ENCODE measurements at places on chromosomes 5 and 9. TPM values are rescaled to one million over a fixed set of nuclear protein-coding genes. Genes with fewer than 3 reads are reported as not detected.
A peak's percentile ranks its signal among the peaks of the same experiment; 100 is the strongest.

- DNase-seq: no peak
- H3K4me3 ChIP-seq: peak overlapping the region; percentile 46
Measured at GRCh38 chr9:35811381-35812024, 559 bp downstream of the SPAG8 start.

DNA sequence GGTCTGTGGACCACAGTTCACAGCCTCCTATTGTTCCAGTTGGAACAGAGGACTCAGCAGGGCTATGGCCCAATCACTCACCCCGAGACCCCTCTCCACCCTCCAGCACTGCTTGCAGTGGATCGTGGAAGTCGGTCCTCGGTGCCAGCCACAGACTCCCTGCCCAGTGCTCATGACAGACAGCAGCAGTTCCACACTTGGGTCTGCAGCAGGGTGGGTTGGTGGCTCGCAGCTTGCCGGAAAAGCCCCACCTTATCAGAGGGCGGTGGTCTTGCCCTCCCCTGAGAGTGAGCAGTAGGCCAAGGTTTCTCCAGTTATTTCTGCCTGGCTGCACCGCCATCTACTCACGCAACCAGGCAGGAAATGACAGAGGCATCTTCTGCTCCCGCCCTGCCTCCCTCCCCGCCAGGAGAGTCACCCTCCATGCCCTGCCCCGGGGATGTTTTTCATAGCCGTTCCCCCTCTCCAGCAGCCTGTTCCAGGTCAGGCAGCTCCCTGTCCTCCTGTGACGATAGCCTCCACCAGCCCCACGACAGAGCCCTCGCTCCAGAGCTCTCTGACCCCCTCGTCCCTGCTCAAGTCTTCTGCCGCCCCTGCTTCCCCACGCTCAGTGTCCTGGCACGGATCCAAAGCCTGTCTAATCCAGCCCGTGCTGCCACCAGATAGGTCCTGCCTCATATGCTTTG is 34.5 kb downstream of the UNC5A start:
- H3K4me1 ChIP-seq: no peaks in the 10 kb centered on the region
- H3K27ac ChIP-seq: no peak overlapping the region
- no peak overlapping the region for H3K4me3 ChIP-seq
- H3K27me3 ChIP-seq: peaks cover 14% of the 10 kb centered on the region
- no peak for DNase-seq
- no peaks in the 10 kb centered on the region for H3K36me3 ChIP-seq

DNA sequence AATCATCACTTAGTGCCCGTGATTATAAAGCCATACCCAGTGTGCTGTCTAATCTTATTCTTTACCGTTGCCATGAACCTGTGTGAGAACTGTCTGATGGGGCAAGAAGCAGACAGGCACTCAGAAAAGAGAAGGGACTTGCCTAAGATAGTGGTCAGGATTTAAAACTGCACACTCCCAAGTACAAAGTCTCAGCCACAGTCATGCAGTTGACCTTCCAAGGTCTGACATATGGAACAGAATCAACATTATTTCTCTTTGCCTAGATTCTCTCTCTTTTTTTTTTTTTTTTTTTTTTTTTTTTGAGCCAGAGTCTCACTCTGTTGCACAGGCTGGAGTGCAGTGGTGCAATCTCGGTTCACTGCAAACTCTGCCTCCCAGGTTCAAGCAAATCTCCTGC is 1.9 kb upstream of the PPP2CA start:
- H3K4me3 ChIP-seq: no peak overlapping the region
- H3K27ac ChIP-seq: peak overlapping the region; percentile 97
- peak; percentile 70 for DNase-seq
- H3K36me3 ChIP-seq: no peaks in the 10 kb centered on the region
- no peaks in the 10 kb centered on the region for H3K4me1 ChIP-seq

DNA sequence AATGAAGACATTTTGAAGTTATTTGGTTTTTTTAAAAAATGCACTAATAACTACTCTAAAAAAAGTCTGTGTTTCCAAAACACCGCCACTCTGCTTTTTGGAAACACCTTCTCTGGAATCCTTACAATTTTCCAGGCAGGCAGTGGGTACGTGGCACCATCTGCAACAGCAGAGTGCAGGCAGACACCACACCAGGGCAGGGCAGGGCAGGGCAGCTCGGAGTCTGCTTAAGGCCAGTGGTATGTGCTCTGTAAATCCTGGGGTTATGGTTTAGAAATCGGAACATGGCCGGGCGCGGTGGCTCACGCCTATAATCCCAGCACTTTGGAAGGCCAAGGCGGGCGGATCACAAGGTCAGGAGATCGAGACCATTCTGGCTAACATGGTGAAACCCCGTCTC is 97.6 kb downstream of the TLE1 start:
- H3K36me3 ChIP-seq: peaks cover 3% of the 10 kb centered on the region
- H3K4me3 ChIP-seq: no peak overlapping the region
- DNase-seq: no peak
- peaks cover 2% of the 10 kb centered on the region for H3K4me1 ChIP-seq
- no peak overlapping the region for H3K27ac ChIP-seq
- H3K27me3 ChIP-seq: no peaks in the 10 kb centered on the region

GRCh38 chr5:57693488-57694305 is 211.1 kb upstream of the ACTBL2 start:
- H3K4me3 ChIP-seq: no peak overlapping the region
- H3K36me3 ChIP-seq: no peaks in the 10 kb centered on the region
- no peak overlapping the region for H3K27ac ChIP-seq
- no peaks in the 10 kb centered on the region for H3K27me3 ChIP-seq

DNA sequence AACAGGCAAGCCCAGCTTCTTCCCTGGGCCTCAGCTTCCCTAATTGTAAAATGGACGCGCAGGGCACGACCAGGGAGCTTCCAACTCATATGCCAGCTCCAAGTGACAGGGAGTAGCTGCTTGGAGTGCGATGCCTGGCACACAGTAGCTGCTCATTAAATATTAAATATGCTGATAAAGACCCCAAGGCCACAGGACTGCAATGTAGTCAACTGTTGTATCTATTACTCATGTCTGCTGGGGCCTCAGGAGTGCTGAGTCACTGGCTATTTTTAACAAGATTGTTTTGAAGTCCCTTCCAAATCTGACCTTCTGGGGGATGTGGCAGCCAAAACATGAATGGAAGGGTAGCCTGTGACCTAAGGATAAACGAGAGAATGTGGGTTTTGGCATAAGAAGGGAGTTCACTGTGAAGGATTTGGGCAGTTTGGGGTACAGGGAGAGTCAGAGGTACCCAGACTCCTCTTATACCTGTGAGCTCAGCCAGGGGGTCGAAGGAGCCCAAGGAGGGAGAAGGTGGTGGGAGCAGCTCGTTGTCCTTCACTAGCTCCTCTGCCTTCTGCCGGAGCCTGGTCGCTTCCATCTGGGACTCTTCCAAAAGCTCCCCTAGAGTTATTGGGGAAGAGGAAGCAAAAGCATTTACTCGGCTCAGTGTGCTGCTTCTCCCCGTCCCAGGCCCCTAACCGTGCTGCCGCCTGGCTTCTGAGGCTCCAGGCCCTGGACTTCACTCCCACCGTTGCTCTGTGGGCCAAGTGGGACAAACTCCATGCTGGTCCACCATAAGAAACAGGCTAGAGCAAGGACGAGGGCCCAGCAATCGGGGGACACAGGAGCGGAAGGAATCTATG is 17.5 kb downstream of the TNIP1 start:
- H3K4me1 ChIP-seq: peaks cover 17% of the 10 kb centered on the region
- DNase-seq: no peak
- H3K27me3 ChIP-seq: no peaks in the 10 kb centered on the region
- H3K27ac ChIP-seq: peak overlapping the region; percentile 94

- no peaks in the 10 kb centered on the region for H3K27me3 ChIP-seq
- no peaks in the 10 kb centered on the region for H3K36me3 ChIP-seq
- H3K4me3 ChIP-seq: no peak overlapping the region
- H3K4me1 ChIP-seq: no peaks in the 10 kb centered on the region
- DNase-seq: no peak
- H3K27ac ChIP-seq: no peak overlapping the region
Measured at GRCh38 chr5:54758038-54758437, 227.4 kb downstream of the ESM1 start.

GRCh38 chr5:1091632-1092031 is 20.2 kb downstream of the SLC12A7 start:
- no peak overlapping the region for H3K4me3 ChIP-seq
- DNase-seq: no peak
- peaks cover 9% of the 10 kb centered on the region for H3K36me3 ChIP-seq
- no peaks in the 10 kb centered on the region for H3K27me3 ChIP-seq

- H3K27ac ChIP-seq: peak overlapping the region; percentile 97
- H3K4me1 ChIP-seq: no peaks in the 10 kb centered on the region
- no peak overlapping the region for H3K4me3 ChIP-seq
- H3K36me3 ChIP-seq: no peaks in the 10 kb centered on the region
- no peaks in the 10 kb centered on the region for H3K27me3 ChIP-seq
Measured at GRCh38 chr5:10351919-10352318, 1.6 kb upstream of the MARCHF6 start.

- no peak overlapping the region for H3K27ac ChIP-seq
- no peaks in the 10 kb centered on the region for H3K27me3 ChIP-seq
- no peak overlapping the region for H3K4me3 ChIP-seq
- DNase-seq: no peak
- H3K4me1 ChIP-seq: no peaks in the 10 kb centered on the region
Measured at GRCh38 chr9:124410321-124410913, 4.8 kb downstream of the PSMB7 start.

DNA sequence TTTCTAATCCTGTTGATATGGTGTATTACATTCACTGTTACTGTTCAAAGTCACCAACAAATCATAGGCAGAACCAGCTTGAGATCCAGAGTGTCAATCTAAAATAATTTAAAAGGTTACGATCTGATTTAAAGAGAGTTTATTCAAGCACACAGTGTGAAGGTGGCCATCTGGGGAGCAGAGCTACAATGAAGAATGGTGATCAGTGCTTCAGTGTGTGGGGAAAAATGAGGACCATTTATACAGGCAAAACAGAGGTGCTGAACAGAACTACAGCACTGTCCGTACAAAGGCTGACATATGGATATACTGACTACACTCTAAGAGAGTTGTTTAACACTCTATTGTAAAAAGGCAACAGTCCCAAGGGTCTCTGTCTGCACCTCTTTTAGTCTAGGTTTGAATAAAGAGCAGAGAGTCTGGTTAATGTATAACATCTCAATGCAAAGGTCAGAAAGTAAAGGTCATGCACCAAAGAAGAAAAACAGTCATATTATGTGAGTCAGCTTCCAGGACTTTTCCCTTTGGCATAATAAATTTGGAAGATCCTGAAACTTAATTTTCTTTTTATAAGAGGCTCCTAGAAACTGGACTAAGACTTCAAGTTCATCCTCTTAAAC is 29.7 kb upstream of the TDRD7 start:
- no peaks in the 10 kb centered on the region for H3K27me3 ChIP-seq
- no peaks in the 10 kb centered on the region for H3K36me3 ChIP-seq
- DNase-seq: peak; percentile 86
- no peak overlapping the region for H3K4me3 ChIP-seq
- peaks cover 20% of the 10 kb centered on the region for H3K4me1 ChIP-seq

GRCh38 chr9:106896695-106897094 is 33.7 kb downstream of the ZNF462 start:
- no peaks in the 10 kb centered on the region for H3K36me3 ChIP-seq
- H3K27ac ChIP-seq: no peak overlapping the region
- DNase-seq: no peak
- H3K4me1 ChIP-seq: no peaks in the 10 kb centered on the region
- H3K4me3 ChIP-seq: no peak overlapping the region
- no peaks in the 10 kb centered on the region for H3K27me3 ChIP-seq

- no peaks in the 10 kb centered on the region for H3K27me3 ChIP-seq
- H3K4me3 ChIP-seq: no peak overlapping the region
Measured at GRCh38 chr5:14928661-14929060, 57.1 kb upstream of the ANKH start.

DNA sequence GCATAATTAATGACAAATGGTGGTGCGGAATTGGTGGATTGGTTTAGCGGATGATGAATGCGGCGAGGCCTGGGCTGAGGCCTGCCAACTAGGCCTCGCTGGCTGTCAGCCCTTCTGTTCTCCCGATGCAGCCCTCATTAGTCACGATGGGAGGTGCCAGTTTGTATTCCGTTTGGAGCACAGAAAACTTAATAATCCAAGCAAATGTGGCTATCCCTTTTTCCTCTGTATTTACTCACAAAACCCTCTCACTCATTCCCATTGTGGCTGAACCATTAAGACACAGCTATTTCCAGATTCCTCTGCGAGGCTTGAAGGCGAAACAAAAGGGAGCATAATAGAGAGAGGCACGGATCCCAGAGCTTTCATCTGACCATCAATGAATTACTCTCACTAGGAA is 114.3 kb downstream of the MVB12B start:
- H3K4me3 ChIP-seq: no peak overlapping the region
- no peak overlapping the region for H3K27ac ChIP-seq
- H3K4me1 ChIP-seq: no peaks in the 10 kb centered on the region
- peaks cover 18% of the 10 kb centered on the region for H3K36me3 ChIP-seq

GRCh38 chr9:94289691-94290090 is 30.6 kb downstream of the ZNF169 start:
- H3K4me3 ChIP-seq: no peak overlapping the region
- H3K27ac ChIP-seq: no peak overlapping the region
- H3K4me1 ChIP-seq: no peaks in the 10 kb centered on the region
- no peaks in the 10 kb centered on the region for H3K36me3 ChIP-seq
- no peak for DNase-seq
- H3K27me3 ChIP-seq: no peaks in the 10 kb centered on the region

DNA sequence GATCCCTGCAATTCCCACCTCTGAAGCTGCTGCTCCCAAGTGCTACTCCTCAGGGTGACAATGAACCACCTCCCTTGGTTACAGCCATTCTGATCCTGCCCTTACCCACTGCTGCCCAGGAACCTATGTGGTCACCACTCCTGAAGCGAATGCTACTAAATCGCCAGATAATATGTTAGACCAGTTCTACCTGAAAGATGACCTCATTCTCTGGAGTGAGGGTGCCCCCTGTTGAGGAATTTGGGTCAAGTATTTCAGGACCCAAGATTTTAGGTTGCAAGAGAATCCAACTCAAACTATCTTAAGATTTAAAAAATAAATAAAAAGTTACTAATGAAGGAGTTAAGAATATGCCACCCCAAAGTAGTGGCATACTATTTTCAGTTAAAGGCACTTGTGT is 5.8 kb upstream of the SNAPC3 start:
- H3K27ac ChIP-seq: no peak overlapping the region
- peak; percentile 72 for DNase-seq
- H3K4me1 ChIP-seq: peaks cover 7% of the 10 kb centered on the region
- no peak overlapping the region for H3K4me3 ChIP-seq

The TEX48 gene
- not detected for polyA plus RNA-seq

The FBP2 gene
- polyA plus RNA-seq: not detected

The LRRC19 gene
- 121 TPM for polyA plus RNA-seq

The DAB2IP gene
- polyA plus RNA-seq: 13.8 TPM

The CCL28 gene
- 11.6 TPM for polyA plus RNA-seq

The FYB1 gene
- 3.5 TPM for polyA plus RNA-seq

Data from small intestine (tissue), 16 donors.